Colonic mucosa (tissue), 4 donors: ENCODE measurements at places on chromosomes 4 and X. TPM values are rescaled to one million over a fixed set of nuclear protein-coding genes. Genes with fewer than 3 reads are reported as not detected.

- no peaks in the 10 kb centered on the region for H3K4me1 ChIP-seq
- no peaks in the 10 kb centered on the region for H3K27me3 ChIP-seq
- no peaks in the 10 kb centered on the region for H3K36me3 ChIP-seq
- H3K4me3 ChIP-seq: no peak overlapping the region
- no peak overlapping the region for H3K27ac ChIP-seq
Observed at GRCh38 chrX:56920338-56920997, 74.9 kb downstream of the SPIN3 start.

CNKSR2 gene
- 0.24 TPM for total RNA-seq

- no peak overlapping the region for H3K27ac ChIP-seq
- H3K4me1 ChIP-seq: no peaks in the 10 kb centered on the region
- no peaks in the 10 kb centered on the region for H3K36me3 ChIP-seq
- DNase-seq: peak; percentile 35
- H3K4me3 ChIP-seq: no peak overlapping the region
Observed at GRCh38 chr4:95165926-95166524, 382.7 kb downstream of the UNC5C start.

GRCh38 chrX:7385131-7385530 lies 237.2 kb upstream of the PUDP start:
- no peak overlapping the region for H3K27ac ChIP-seq
- no peak overlapping the region for H3K4me3 ChIP-seq
- no peaks in the 10 kb centered on the region for H3K36me3 ChIP-seq
- no peaks in the 10 kb centered on the region for H3K27me3 ChIP-seq

CFI gene
- total RNA-seq: 1.6 TPM

- no peak overlapping the region for H3K4me3 ChIP-seq
- no peaks in the 10 kb centered on the region for H3K36me3 ChIP-seq
- H3K4me1 ChIP-seq: no peaks in the 10 kb centered on the region
- no peak for DNase-seq
Observed at GRCh38 chr4:158513256-158513655, 8.4 kb upstream of the RXFP1 start.

IL2RG gene
- total RNA-seq: 61.0 TPM

DNA sequence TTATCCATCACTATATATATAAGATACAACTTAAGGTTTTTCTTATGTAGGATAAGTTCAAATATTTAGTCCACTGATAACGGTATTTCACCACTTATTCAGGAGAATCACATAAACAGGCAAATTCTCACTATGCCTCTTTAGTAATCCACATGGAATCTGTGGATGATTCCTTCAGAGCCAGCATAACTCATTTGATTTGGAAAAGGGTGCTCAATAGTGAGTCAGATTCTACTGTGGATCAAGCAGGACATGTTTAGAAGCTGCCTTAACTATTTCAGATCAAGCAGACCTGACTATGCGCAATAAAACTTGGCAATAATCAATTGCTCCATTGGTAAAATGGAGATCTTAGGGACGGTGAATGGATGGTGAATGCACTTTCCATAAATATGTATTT lies 184.1 kb downstream of the CBR4 start:
- no peaks in the 10 kb centered on the region for H3K36me3 ChIP-seq
- no peak overlapping the region for H3K27ac ChIP-seq
- no peaks in the 10 kb centered on the region for H3K27me3 ChIP-seq
- no peak overlapping the region for H3K4me3 ChIP-seq
- H3K4me1 ChIP-seq: no peaks in the 10 kb centered on the region
- no peak for DNase-seq

DNA sequence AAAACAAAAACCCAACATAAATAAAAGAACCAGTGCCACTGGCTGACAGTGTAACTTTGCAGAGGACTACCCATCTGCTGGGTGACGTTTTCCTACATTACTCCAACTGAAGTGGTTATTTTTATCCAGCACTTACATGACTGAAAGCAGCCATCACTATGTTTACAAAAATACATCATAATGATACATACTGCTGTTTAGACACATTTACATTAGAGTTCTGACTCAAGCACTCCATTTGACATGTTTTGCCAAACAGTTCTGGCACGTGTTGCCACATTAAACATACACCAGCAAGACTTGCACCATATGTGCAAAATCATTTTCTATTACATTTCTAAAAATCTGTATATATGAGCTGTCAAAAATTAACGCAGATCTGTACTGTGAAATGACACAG lies 39.6 kb downstream of the BEND4 start:
- H3K27ac ChIP-seq: no peak overlapping the region
- H3K27me3 ChIP-seq: no peaks in the 10 kb centered on the region
- no peak for DNase-seq
- H3K4me3 ChIP-seq: no peak overlapping the region
- H3K4me1 ChIP-seq: no peaks in the 10 kb centered on the region
- no peaks in the 10 kb centered on the region for H3K36me3 ChIP-seq

DNA sequence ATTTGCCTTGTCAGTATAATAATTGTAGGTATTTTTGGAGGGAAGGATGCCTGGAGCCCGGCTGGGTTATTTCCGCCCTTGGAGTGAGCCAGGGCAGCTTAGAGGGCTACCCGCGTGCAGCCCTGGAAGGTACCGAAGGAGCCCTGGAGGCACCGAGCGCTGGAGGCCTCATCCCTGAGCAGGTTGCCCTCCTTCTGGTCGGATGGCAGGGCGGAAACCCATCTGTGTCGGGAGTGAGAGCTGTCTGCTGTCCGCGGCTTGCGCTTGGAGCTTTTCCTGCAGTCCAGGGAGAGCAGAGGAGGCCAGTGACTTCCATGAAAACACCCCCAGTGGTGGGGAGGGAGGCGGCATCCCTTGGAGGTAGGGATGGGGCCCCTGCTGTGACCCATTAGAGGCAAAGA lies 122.1 kb downstream of the TBL1X start:
- no peaks in the 10 kb centered on the region for H3K27me3 ChIP-seq
- H3K4me1 ChIP-seq: no peaks in the 10 kb centered on the region
- DNase-seq: no peak
- no peaks in the 10 kb centered on the region for H3K36me3 ChIP-seq
- no peak overlapping the region for H3K27ac ChIP-seq
